WTC11 (cell line): ENCODE measurements at places on chromosomes 13 and 19. TPM values are rescaled to one million over a fixed set of nuclear protein-coding genes. Genes with fewer than 3 reads are reported as not detected.

DNA sequence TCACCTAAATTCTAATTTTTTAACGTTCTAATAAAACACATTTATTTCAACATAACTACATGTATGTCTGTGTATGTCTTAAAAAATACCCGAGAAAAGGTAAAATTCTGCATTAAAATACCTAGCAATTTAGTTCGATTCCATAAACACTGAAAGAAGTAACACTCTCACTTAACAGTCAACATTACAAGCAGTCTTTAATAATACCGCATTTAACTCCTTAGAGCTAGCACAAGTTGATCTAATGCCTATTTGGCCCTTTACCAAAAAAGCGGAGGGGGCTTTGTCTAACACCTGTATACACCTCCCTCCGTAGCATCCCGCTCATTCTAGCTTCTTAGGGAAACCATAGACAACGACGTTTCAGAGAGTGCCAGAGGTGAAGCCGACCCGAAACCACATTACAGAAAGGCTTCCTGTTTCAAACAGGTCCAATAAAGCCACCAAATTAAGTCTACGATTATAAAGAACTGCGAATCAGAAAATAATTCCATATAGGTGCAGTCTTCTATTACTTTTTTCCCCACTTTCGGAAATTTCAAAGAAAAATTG lies 1.2 kb downstream of the SPART start:
- peaks cover 44% of the 10 kb centered on the region for H3K4me1 ChIP-seq
- H3K27me3 ChIP-seq = no peaks in the 10 kb centered on the region; the same call in 1 of the 2 replicates
- H3K27ac ChIP-seq = peak overlapping the region; percentile 99
- peak overlapping the region; percentile 90 for H3K4me3 ChIP-seq

GRCh38 chr19:53485046-53486004 lies 17.8 kb downstream of the ZNF813 start:
- H3K4me1 ChIP-seq = peaks cover 24% of the 10 kb centered on the region
- H3K4me3 ChIP-seq = no peak overlapping the region
- H3K36me3 ChIP-seq = peaks cover 75% of the 10 kb centered on the region
- H3K27ac ChIP-seq = no peak overlapping the region

GRCh38 chr19:485077-485476 lies 11.2 kb upstream of the MADCAM1 start:
- no peak overlapping the region for H3K27ac ChIP-seq
- peaks cover 7% of the 10 kb centered on the region for H3K36me3 ChIP-seq
- no peak for DNase-seq
- H3K4me3 ChIP-seq = no peak overlapping the region

GRCh38 chr13:71408416-71408815 lies 458.6 kb downstream of the DACH1 start:
- no peak for DNase-seq
- H3K4me3 ChIP-seq = no peak overlapping the region
- no peak overlapping the region for H3K27ac ChIP-seq
- H3K27me3 ChIP-seq = no peaks in the 10 kb centered on the region

GRCh38 chr19:39810424-39810823 lies 23.5 kb downstream of the DYRK1B start:
- H3K4me3 ChIP-seq = no peak overlapping the region
- no peaks in the 10 kb centered on the region for H3K4me1 ChIP-seq
- no peak for DNase-seq
- H3K27ac ChIP-seq = no peak overlapping the region

GRCh38 chr19:13022111-13022858 lies 27.0 kb downstream of the NFIX start:
- no peaks in the 10 kb centered on the region for H3K36me3 ChIP-seq
- H3K4me1 ChIP-seq = peaks cover 79% of the 10 kb centered on the region
- peak overlapping the region; percentile 28; the same call in 1 of the 2 replicates for H3K4me3 ChIP-seq
- no peak overlapping the region for H3K27ac ChIP-seq
- no peak for DNase-seq

- no peaks in the 10 kb centered on the region; the same call in 1 of the 2 replicates for H3K4me1 ChIP-seq
- DNase-seq = no peak
- H3K4me3 ChIP-seq = no peak overlapping the region
- H3K27ac ChIP-seq = no peak overlapping the region
These were observed 218.8 kb upstream of the SGCG start for GRCh38 chr13:22961835-22962537.

GRCh38 chr13:100721885-100722512 lies 47.4 kb upstream of the TMTC4 start:
- no peaks in the 10 kb centered on the region; the same call in 1 of the 2 replicates for H3K27me3 ChIP-seq
- no peak overlapping the region for H3K4me3 ChIP-seq
- H3K4me1 ChIP-seq = peaks cover 8% of the 10 kb centered on the region

GRCh38 chr13:91347996-91348905 lies 764 bp downstream of the MIR17HG start:
- H3K27me3 ChIP-seq = 0 out of 2 replicates have a peak, but pooled peaks cover 3% of the 10 kb centered on the region
- H3K4me3 ChIP-seq = no peak overlapping the region
- H3K36me3 ChIP-seq = peaks cover 44% of the 10 kb centered on the region
- DNase-seq = peak; percentile 19
- H3K27ac ChIP-seq = no peak overlapping the region
- H3K4me1 ChIP-seq = peaks cover 41% of the 10 kb centered on the region

DNA sequence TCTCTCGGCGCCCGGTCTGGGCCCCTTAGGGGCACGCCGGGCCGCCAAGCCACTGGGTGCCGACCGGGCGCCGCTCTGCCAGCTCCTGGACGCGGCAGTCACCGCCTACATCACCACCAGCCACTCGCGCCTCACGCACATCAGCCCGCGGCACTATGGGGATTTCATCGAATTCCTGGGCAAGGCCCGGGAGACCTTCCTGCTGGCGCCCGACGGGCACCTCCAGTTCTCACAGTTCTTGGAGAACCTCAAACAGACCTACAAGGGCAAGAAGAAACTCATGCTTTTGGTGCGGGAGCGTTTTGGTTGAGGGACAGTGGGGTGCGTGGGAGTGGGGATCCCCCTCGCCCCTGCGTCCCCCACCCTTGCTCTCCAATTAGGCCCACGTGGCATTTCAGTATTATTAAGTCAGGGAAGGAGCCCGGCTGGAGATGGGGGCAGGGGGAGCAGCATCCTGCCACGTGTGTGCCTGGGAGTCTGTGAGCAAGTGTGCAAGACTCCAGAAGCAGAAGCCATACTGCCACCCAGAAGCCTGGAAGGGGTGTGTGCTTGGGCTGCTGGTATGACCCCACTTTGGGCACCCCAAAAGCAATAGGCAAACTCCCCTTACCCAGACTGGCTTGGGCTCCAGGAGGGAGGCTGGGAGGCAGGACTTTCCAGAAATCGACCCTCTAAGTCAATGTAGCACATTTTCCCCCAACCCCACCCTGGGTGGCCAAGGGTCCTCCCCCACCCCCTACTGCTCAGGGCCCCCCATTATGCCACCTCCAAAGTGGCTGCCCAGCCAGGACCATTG lies 35.7 kb downstream of the ZSWIM4 start:
- peaks cover 25% of the 10 kb centered on the region for H3K4me1 ChIP-seq
- H3K36me3 ChIP-seq = peaks cover 19% of the 10 kb centered on the region
- no peak overlapping the region for H3K4me3 ChIP-seq
- no peaks in the 10 kb centered on the region for H3K27me3 ChIP-seq
- no peak for DNase-seq
- no peak overlapping the region for H3K27ac ChIP-seq

- no peak overlapping the region for H3K27ac ChIP-seq
- no peak overlapping the region for H3K4me3 ChIP-seq
- peaks cover 9% of the 10 kb centered on the region for H3K4me1 ChIP-seq
- no peak for DNase-seq
These were observed 77.2 kb downstream of the KLF12 start for GRCh38 chr13:74056801-74057542.

DNA sequence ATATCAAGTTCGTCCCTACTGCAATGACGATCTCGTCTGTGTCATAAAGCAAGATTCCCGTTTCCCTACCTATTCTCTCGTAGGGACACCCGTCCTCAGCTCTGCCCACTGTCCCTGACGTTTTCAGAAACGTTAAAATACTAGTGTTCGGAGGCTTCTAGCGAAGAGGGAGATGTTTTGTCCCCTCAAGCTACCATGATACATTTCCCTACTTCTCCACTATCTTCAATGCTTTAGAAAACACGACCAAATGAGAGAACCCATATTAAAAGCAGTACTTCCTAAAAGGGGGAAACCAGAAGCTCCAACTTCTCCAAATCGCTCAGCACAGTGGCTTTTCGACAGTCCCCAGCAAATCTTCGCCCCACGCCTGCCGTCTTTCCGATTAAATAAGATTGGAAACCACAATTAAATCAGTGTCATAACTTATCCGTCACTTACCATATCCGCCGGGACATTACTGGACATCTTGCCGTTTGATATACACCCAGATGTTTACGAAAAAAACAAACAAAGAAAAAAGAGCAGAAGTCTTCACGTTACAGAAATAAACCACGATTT lies 1.3 kb downstream of the UBL3 start:
- H3K27ac ChIP-seq = peak overlapping the region; percentile 43
- no peak for DNase-seq
- H3K4me3 ChIP-seq = peak overlapping the region; percentile 91
- no peaks in the 10 kb centered on the region for H3K36me3 ChIP-seq
- no peaks in the 10 kb centered on the region; the same call in 1 of the 2 replicates for H3K27me3 ChIP-seq

GRCh38 chr13:85812282-85812681 lies 13.1 kb upstream of the SLITRK6 start:
- no peaks in the 10 kb centered on the region for H3K4me1 ChIP-seq
- H3K27me3 ChIP-seq = 0 out of 2 replicates have a peak, but pooled peaks cover 3% of the 10 kb centered on the region
- H3K4me3 ChIP-seq = no peak overlapping the region
- H3K27ac ChIP-seq = no peak overlapping the region

DNA sequence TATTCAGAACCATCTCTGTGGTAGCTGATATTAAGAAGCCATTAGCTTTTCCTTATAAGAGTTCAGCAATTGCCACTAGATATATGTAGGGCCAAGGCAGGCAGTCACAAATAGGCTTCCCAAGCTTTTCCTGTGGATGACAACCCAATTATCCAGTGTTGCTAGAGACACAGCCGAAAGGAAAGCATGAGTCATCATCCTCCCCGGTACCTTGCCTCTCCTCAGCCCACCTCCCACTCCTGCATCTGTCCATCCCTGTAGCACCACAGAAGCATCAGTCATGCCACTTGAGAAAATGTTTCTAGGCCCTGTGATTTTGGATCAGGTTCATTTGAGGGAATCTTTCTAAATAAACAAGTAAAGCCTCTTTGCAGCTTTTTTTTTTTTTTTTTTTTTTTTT lies 204.3 kb downstream of the DNAJC15 start:
- H3K4me1 ChIP-seq = no peaks in the 10 kb centered on the region
- DNase-seq = no peak
- no peaks in the 10 kb centered on the region for H3K27me3 ChIP-seq

DNA sequence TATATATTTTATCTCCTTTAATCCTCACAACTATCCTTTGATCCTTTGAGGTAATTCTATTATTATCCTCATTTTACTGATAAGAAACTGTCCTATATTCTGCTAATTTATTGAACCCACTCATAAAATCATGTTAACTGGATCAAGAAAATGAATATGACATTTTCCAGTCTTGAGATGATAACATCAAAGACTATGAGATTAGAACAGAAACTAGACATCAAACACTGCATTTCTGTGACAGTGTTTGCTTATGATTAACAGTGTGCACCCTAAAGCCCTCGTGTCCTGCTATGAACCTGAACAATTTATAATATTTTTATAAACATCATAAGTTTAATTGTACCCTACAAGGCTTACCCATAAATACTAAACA lies 96.3 kb downstream of the TBC1D4 start:
- no peak overlapping the region for H3K4me3 ChIP-seq
- DNase-seq = no peak

DNA sequence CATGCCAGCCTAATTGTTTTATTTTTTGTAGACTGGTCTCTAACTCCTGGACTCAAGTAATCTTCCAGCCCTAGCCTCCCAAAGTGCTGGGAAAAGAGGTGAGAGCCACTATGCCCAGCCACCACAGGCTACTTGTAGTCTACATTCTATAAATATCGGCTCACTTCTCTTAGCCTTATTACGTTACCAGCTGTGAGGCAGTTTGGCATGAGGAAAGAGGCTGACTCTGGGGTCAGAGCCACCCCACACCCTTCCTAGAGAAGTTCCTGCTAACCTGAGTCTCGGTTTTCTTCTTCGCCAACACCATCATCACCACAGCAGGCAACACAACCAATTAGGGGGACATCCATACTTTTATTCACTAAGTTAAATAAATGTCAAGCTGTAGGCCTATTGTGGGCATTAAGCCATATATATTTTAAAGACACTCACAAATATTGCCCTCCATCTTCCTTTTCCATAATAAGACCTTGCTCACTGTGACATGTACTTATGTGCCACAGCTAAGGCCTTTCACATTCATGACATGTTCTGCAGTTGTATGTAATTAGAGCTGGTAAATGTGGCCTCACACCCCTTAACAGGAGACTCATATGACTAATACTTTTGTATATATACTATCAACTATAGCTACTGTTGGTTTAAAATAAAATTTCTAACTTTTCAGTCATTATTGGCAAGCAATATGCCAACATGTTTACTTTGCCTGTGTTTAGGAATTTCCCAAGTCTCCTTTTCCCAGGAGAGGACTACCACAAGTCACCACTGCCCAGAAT lies 5.7 kb downstream of the SLC25A30 start:
- H3K27me3 ChIP-seq = peaks cover 9% of the 10 kb centered on the region
- H3K36me3 ChIP-seq = peaks cover 12% of the 10 kb centered on the region
- H3K27ac ChIP-seq = no peak overlapping the region

DNA sequence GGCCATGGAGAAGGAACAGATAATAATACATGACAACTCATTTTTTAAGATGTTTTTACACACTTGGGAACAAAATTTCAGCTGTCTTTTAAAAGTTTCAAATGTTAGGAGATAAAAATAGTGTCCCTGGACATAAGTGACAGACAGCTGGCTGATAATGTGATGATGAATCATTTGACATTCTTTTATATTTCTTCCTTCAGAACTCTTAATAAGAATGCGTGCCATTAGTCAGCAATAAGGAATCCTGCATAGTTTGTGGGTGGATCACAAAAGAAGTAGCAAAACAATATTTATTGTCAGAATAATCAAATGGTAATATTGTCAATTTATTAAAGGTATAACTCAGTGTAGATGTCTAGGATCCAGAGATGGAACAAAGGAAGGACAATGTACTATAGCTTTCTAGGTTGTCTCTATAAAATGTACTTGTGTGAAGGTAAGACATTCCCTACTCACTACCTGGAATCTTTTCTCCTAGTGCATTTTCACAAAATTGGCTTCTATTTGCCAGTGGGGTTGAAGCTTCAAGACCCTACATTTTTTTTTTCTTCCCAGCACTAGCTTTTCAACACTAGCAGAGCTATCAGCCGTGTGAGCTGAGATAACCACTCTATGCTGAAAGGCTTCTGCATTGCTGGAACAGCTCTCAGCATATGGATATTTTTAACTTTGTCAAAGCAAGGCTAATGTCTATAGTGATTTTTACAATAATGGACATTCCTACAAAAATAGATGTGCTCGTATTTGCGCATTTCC lies 175.6 kb upstream of the SLITRK6 start:
- H3K27ac ChIP-seq = no peak overlapping the region
- no peaks in the 10 kb centered on the region for H3K36me3 ChIP-seq
- H3K4me3 ChIP-seq = no peak overlapping the region
- no peaks in the 10 kb centered on the region for H3K27me3 ChIP-seq

- H3K27me3 ChIP-seq = no peaks in the 10 kb centered on the region
- H3K4me1 ChIP-seq = peaks cover 14% of the 10 kb centered on the region
- H3K27ac ChIP-seq = peak overlapping the region; percentile 21; the same call in 1 of the 2 replicates
- no peak for DNase-seq
These were observed 306.4 kb downstream of the TBC1D4 start for GRCh38 chr13:75175575-75175974.

CDKN2D gene
- total RNA-seq = 2.1 to 3.3 TPM (median 2.5 TPM) in 3 replicates

RFX1 gene
- 20.4 to 23.2 TPM (median 21.4 TPM) in 3 replicates for total RNA-seq

NXNL1 gene
- not detected in 3 replicates for total RNA-seq

ARHGAP33 gene
- total RNA-seq = 36.8 to 43.9 TPM (median 39.8 TPM) in 3 replicates

FFAR1 gene
- 0.07 TPM in 1 of 3 replicates, not detected in the others for total RNA-seq

S1PR4 gene
- total RNA-seq = 0.27 to 0.37 TPM (median 0.28 TPM) in 3 replicates

KIR2DL3 gene
- not detected in 3 replicates for total RNA-seq

PSG5 gene
- total RNA-seq = not detected in 3 replicates
